ENCODE measurements at places on chromosomes 11 and 22.

- no peak for DNase-seq
Observed at GRCh38 chr11:4064278-4064955, 30.2 kb upstream of the RRM1 start.

- no peak for DNase-seq
Observed at GRCh38 chr11:66579017-66579606, 10.7 kb upstream of the CTSF start.

DNA sequence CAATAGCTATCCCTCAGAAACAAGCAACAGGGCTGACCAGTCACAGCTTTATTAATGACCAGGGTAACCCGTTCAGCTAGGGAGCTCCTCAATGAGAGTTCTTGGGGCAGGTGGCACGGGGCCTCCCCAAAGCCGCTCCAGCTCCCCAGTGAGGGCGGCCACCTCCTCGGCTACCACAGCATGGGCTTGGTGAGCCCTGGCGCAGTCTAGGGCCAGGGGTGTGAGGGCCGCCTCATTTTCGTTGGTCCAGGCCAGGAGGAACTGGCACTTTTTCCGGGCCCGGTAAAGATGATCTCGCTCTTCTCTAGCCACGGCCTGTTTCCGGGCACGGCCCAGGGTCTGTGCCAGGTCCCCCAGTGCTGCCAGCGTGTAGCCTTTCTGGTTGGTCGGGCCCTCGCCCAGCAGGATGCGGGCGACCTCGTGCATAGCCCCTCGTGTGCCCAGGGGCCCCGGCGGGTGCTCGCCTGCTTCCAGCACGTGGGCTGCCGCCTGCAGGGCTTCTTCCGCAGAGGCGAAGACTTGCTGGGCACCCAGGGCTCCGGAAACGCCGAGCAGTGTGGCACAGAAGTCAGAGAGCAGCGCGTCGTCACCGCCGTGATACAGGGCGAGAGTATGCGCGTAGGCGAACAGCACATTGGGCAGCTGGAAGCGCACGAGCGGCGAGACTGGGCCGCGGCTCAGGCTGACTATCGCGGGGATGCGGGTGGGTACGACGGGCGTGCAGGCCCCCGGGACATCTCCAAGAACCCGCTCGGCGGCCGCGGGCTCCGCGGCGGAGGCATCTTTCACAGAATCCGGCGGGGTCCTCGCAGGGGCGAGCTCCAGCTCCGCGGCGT is 913 bp downstream of the ZNHIT2 start:
- DNase-seq: no peak

DNA sequence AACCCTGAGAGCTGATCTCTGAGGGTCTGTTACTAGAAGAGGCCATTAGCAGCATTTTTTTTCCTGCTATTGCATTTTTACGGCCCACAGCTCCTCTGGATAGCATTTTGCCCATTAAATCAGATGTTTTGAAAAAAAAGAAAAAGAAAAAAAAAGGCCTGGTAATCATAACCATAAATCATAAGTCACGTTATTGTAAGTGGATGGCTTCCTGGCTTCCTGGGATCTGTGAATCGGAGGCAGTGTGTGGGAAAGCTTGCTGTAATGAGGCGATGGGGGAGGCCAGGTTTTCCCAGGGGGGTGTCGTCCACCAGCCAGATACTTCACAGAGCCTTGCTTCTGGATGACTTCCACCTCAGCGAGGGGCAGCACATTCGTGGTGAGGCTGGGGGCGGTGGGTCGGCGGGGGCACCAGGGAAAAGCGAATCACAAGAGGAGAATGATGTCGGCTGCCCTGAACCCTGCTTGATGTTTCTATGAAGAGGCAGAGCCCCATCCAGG is 106.5 kb upstream of the SYT13 start:
- DNase-seq: no peak

- DNase-seq: no peak
Observed at GRCh38 chr11:40291741-40292140, 1167.7 kb downstream of the LRRC4C start.

All from NCI-H1436 treated with DMSO at 0.1 percent for 48 hours (cell line).